T-helper 17 cell (primary cell): ENCODE measurements at places on chromosomes 16 and 17. TPM values are rescaled to one million over a fixed set of nuclear protein-coding genes. Genes with fewer than 3 reads are reported as not detected.

GRCh38 chr16:85236818-85237150, 124.5 kb upstream of the CIBAR2 start:
- DNase-seq = no peak

DNA sequence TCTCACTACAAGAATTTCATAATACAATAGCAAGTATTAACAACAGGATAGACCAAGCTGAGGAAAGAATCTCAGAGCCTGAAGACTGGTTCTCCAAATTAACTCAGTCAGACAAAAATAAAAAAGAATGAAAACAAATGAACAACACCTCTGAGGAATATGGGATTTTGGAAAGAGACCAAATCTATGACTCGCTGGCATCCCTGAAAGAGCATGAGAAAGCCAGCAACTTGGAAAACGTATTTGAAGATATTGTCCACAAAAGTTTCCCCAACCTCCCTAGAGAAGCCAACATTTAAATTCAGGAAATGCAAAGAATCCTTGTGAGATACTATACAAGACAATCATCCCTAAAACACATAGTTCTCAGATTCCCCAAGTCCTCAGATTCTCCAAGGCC, 20.9 kb downstream of the NLRP1 start:
- DNase-seq = no peak

The CEMP1 gene
- total RNA-seq = 0.23 TPM

The EDC4 gene
- 105 TPM for total RNA-seq

The VAT1L gene
- not detected for total RNA-seq
